ENCODE measurements at places on chromosomes 6 and 20.

DNA sequence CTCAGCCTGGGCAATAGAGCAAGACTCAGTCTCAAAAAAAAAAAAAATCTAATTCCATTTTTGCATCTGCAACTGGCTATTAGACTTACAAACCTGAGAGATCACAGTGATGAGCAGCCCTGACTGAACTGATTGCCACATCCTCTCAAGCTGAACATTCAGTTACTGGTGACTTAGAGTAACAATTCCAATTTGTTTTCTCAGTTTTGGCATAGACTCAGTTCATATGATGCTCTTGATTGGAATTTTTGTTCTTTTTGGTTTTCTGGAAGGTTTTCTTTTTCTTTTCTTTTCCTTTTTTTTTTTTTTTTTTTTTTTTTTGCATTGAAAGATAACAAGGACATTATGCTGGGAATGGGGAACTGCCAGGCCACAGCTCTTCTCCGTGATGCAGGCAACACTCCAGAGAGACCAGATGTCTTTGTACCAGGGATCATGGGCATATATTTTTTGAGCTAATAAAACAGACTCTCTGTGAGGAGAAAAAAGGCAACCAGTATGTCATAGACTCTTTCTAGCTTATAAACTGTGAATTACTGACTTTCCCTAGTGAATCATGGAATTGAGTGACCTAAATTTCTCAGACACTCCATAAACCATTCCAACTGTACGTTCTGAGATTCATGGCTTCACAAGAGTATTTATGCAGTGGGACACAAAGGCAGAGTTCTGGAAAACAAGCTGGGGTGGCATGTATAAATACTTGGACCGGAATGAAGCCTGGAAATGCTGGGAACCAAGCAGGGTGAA is 86.0 kb upstream of the SLC2A12 start:
- DNase-seq = no peak
- H3K27me3 ChIP-seq = no peaks in the 10 kb centered on the region
- no peaks in the 10 kb centered on the region for H3K4me1 ChIP-seq
- H3K36me3 ChIP-seq = no peaks in the 10 kb centered on the region

DNA sequence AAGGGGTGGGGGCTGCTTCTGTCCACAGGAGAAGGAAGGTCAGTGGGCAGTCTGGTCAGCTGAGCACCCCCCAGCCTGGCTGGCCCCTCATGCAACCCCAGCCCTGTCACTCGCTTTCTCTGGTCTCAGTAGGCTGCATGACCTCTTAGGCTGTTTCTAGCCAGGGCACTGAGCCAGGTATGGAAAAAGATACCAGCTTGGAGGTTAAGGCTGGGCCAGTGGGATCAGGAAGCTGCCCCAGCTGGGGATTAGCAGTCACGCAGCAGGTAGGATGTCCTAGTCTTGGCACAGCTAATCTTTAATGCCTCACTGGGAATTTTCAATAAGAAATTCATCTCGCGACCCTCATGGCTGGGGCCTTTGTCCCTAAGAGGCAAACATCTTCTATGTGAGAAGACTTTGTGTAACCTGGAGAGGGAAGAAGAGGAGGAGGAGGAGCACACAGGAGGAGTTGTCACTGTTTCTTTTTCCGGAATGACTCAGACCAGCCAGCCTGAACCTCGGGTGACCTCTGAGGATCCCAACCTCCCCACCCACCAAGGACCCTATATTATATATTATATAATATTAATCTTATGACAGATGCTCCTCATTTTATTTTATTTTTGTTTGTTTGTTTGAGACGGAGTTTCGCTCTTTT is 2.4 kb upstream of the BPIFA2 start:
- H3K36me3 ChIP-seq = no peaks in the 10 kb centered on the region
- no peaks in the 10 kb centered on the region for H3K27me3 ChIP-seq
- no peaks in the 10 kb centered on the region for H3K4me1 ChIP-seq
- H3K27ac ChIP-seq = no peak overlapping the region

GRCh38 chr6:34938268-34938667 is 49.2 kb downstream of the ANKS1A start:
- no peaks in the 10 kb centered on the region for H3K27me3 ChIP-seq
- no peaks in the 10 kb centered on the region for H3K4me1 ChIP-seq
- H3K36me3 ChIP-seq = no peaks in the 10 kb centered on the region

GRCh38 chr6:56510984-56511531 is 131.6 kb downstream of the DST start:
- H3K4me1 ChIP-seq = no peaks in the 10 kb centered on the region
- H3K27me3 ChIP-seq = no peaks in the 10 kb centered on the region
- H3K36me3 ChIP-seq = no peaks in the 10 kb centered on the region
- H3K4me3 ChIP-seq = no peak overlapping the region
- no peak overlapping the region for H3K27ac ChIP-seq
- no peak for DNase-seq
